H4 (cell line): ENCODE measurements at places on chromosomes 13 and 19. TPM values are rescaled to one million over a fixed set of nuclear protein-coding genes. Genes with fewer than 3 reads are reported as not detected.
A peak's percentile ranks its signal among the peaks of the same experiment; 100 is the strongest.

GRCh38 chr19:47758443-47758804, 13.1 kb downstream of the NOP53 start:
- no peak for DNase-seq

DNA sequence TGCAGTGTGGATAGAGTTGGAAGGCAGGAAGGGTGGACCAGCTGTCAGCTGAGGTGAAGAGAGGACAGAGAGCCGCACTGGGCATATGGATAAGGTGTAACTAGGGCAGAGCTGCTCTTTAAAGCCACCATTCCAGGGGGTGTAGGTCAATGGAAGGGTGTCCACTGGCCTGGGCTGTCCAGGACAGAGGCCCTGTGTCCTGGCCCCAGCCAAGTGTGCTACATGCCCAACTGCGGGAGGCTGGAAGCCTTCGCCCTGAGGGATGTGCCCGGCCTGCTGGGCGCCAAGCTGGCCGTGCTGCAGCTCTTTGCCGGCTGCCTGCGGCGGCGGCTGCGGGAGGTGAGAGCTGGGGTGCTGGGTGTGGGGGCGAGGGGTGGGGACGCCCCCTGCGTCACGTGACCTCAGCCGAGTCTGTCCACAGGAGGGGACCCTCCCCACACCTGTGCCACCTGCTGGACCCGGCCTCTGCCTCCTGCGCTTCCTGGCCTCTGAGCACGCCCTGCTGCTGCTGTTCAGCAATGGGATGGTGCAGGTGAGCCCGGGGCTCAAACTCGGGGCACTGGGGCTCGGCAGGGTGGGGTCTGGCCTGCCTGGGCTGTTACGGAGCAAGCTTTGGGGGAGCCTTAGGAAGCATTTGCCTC, 9.8 kb downstream of the PLK5 start:
- no peak for DNase-seq

DNA sequence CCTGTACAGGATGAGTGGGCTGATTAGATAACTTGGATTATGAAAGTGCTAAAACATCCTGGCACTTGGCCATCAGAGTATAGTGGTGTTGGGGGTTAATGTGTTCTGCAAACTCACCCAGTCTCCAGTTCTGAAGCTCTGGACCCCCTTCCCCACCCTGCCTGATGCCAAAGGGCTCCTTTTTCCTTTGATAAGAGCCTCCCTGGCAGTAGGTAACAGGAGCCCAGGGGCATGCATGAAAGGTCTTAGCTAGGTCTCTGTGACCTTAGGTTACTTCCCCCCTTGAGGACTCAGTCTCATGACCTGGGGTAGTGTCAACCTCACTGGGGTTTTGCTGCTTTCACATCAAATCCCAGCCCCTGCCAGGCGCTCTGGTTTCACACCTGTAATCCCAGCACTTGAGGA, 2.5 kb downstream of the RPS28 start:
- DNase-seq = no peak

GRCh38 chr13:71838842-71839241, 28.2 kb downstream of the DACH1 start:
- no peak for DNase-seq

DNA sequence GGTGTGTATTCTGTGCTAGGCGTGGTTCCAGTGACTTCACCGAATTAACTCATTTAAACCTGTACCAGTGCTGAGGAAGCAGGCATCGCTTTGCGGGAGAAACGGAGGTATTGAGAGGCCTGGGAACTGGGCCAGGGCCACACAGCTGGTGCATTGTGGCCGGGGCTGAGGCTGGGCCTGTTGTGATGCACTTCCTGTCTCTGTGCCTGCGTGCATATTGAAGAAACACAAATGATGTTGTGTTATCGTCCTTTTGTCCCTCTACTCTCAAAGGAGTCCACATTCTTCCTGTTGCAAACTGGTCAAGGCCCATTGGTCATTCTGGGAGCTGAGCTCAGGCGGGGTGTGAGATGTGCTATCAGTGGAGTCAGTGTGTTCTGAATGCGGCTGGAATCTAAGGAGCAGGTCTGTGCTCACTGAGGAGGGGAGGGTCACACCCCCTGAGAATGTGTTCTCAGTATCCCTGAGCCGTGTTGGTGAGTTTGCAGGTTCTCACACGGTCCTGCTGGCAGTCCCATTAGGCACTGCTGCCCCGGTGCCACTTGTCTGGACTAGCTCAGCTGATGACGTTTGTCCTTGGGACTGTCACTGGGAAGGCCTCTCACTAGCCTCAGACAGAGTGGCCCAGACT, 62.1 kb downstream of the ARHGEF7 start:
- no peak for DNase-seq

- peak; percentile 6 for DNase-seq
Observed at GRCh38 chr13:76764429-76764828, 121.8 kb downstream of the KCTD12 start.

Gene KLHL1
- total RNA-seq = not detected in 2 replicates

Gene KASH5
- not detected in 2 replicates for total RNA-seq

Gene CILP2
- 0.08 and 0.23 TPM in 2 replicates for total RNA-seq
